ENCODE measurements at places on chromosomes 5 and 9. TPM values are rescaled to one million over a fixed set of nuclear protein-coding genes. Genes with fewer than 3 reads are reported as not detected.

The PTCH1 gene
- 19.2 TPM for total RNA-seq

GRCh38 chr9:134214386-134214765 is 50.0 kb upstream of the RNU6ATAC start:
- no peak for DNase-seq

GRCh38 chr9:15140051-15140450 is 167.0 kb downstream of the TTC39B start:
- no peak for DNase-seq

DNA sequence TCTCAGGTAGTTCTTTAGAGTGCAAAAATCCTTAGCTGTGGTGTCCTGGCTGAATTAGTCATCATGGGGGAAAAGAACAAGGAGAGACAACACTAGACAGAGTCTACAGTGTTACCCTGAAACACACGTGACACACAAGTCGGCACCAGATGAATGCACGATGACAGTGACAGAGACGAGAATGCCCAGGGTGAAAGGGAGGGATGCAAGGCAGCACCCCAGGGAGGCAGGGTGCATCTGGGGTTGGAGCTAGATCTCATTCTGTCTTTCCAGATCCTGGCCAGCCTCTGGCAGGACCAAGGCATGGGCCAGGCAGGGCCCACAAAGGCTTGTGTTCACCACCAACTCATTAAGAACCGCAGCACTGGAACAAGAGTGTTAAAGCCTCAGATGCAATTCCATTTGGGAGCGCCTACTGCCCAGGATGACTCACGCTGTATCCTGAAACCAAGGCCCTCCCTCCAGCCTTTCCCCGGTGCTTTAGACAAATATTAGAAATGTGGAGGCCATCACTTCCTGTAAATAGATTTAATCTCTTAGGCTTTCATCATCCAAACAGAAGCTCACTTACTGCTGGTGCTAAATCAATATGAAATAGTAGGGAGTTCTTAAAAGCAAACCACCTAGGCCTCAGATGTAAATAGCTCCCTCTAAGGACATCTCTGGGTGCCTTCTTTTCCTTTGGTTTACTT is 56.1 kb downstream of the IRX2 start:
- no peak for DNase-seq

- DNase-seq: no peak
Observed at GRCh38 chr5:19266791-19267190, 721.2 kb downstream of the CDH18 start.

DNA sequence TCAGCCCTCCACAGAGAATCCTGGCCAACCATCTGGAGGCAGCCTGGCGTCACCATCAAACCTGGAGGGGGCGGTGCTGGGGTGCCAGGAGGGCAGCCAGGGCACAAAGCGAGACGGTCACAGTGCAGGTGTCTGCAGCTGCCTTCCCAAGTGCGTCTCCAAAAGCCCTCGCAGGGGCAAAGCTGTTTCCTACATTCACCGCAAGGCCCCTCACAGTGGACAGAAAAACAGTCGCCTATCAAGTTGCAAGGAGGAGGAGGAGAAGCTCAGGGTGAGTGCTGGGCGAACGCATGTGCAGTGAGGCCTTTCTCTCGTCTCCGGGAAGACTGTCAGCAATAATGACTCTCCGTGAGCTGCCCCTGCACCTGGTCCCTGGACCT is 18.0 kb upstream of the LHX3 start:
- no peak for DNase-seq

All from activated CD4-positive, alpha-beta memory T cell treated with anti-CD3 and anti-CD28 coated beads, Interleukin-2, amount 10 ng/mL, durations not matched to agents 7 days and 5 days (primary cell).